Gastrocnemius medialis (tissue), 4 donors: ENCODE measurements at places on chromosomes 13 and 19. TPM values are rescaled to one million over a fixed set of nuclear protein-coding genes. Genes with fewer than 3 reads are reported as not detected.

PALM3 gene
- not detected for total RNA-seq

SIGLEC12 gene
- total RNA-seq = not detected

KASH5 gene
- not detected for total RNA-seq

CLDND2 gene
- total RNA-seq = not detected

PLK5 gene
- total RNA-seq = not detected

ZNF77 gene
- total RNA-seq = 1.4 TPM

ARMC6 gene
- 20.4 TPM for total RNA-seq
